ENCODE measurements at places on chromosomes 2 and 18.
A peak's percentile ranks its signal among the peaks of the same experiment; 100 is the strongest.

DNA sequence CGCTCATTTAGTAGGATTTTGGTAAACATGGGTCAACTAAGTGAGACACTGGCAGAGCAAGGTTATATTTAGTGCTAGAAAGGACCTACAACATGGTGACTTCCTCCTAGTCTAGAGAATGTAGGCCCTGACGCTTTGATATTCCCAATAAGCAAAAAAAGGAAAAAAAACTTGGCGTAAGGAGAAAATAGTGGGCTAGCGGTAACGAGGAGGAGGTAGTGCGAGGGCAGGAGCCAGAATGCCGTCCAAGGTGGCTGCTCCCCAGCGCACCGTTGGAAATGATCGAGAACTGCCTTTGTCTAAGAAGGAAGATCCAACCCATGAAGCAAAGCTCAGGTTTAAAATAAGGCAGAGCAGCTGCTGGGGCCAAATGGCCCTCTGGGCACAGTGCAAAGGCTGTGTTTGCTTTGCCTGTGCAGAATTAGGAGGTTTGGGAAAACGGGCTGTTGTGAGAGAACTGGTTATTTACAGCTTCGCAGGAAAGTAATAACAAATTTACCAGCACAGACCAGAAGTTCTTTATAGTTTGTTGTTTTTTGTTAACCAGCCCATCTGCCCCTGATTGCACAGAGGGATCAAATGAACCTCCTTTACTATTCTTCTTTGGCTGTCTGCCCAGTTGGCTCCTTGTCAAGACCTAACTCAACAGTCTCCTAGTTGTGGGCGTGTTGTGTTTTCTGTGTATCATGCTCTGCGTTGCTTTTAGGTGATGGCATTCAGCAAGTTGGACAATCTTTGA, 86.6 kb downstream of the ITGB1BP1 start:
- peak; percentile 13 for DNase-seq

DNA sequence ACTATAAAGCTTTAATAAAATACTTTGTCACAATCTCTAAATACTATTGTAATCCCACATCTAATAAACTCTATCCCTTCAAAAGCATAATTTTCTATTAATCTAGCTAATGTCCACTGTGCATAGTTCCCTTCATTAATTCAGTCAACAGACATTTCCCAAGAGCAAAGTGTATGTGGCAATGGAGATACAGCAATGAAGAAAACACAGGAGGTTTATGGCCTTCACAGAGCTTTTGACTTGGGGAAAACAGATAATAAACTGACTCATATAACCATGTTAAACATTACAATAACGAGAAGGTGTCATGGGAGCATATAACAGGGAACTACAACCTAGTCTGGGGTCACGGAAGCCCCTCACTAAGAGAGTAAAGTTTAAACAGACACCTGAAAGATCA, 86.3 kb downstream of the SPIRE1 start:
- no peak for DNase-seq

- DNase-seq, result no peak
Measured at GRCh38 chr18:48949606-48950535, 894 bp downstream of the SMAD7 start.

DNA sequence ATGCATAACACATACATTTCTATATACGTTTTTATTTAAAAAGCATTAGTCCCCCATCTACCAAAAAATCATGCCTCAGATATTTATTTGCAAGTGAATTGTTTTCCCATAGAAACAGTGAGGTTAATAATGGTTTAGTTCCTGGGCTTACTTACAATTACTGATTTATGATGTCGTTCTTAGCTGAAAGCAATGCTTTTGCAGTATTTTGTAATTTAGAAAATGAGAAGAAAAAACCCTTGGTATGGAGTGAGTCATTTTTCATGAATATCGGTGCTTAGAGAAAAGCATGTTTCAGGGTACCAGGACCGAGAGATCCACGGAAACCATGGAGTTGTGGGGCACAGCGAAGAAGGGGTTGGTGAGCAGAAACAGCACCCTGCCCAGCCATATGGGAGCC, 12.0 kb upstream of the CDK15 start:
- no peak for DNase-seq

DNA sequence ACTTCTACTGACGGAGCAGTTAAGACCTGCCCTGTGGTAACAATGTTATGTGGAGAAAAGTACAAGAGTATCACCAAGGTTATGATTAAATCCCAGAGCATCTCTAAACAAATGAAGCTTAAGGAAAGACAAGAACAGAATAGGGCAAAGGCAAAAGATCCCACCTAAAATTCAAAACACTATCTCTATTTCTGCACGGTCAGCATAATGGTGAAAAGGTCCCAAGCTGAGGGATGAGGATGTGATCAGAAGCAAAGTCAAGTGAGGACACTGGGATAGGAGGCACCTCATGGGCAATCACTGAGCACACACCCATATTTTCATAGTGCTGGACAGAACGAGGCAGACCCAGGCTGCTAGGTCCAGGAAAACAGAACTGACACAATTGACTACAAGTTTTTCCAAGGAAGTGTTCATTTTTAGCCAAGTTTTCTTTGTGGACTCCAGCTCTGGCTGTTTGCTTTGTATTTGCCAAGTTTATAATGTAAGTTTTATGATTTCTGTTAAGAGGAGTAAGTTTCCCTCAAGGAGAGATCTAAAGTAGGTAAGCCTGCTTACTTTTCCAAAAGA, 77.8 kb downstream of the NCKAP5 start:
- DNase-seq, result no peak

- DNase-seq, result no peak
Measured at GRCh38 chr18:48835119-48835518, 115.6 kb downstream of the SMAD7 start.

- no peak for DNase-seq
Measured at GRCh38 chr2:85735691-85736090, 18.1 kb upstream of the ATOH8 start.

DNA sequence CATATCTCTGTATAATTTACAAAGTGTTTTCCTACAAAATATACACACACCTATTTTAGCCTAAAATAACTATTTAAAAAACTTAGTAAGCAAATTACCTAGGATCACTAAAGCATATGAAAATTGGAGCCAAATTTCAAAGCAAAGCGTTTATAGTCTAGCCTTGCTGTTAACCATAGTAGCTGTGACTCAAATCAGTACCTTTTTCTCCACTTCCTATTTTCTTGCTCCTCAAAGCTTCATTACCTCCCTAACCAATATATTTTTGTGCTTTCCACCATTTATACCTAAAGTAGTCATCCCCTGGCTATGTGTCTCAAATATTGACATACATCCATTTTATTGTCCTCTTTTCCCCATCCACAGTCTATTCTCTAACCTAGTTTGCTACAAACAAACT, 73.1 kb downstream of the ERBB4 start:
- DNase-seq, result no peak

DNA sequence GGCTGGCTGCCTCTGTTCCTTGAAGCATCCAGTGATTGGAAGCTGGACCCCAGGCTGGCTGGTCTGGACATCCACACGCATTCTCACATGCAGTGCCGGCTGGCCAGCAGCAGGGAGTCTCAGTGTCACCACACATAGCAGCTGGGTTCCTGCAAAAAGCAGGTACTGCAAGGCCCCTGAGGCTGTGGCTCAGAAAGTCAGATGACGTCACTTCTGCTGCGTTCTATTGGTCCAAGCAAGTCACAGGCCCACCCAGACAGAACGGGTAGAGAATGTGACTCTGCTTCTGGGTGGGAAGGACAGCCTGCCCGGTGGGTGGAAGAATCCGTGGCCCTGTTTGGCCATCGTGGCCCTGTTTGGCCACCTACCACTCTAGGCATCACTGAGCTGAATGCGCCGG, 51.3 kb upstream of the SPP2 start:
- DNase-seq, result no peak

- no peak for DNase-seq
Measured at GRCh38 chr2:234797566-234798250, 154.1 kb upstream of the SH3BP4 start.

DNA sequence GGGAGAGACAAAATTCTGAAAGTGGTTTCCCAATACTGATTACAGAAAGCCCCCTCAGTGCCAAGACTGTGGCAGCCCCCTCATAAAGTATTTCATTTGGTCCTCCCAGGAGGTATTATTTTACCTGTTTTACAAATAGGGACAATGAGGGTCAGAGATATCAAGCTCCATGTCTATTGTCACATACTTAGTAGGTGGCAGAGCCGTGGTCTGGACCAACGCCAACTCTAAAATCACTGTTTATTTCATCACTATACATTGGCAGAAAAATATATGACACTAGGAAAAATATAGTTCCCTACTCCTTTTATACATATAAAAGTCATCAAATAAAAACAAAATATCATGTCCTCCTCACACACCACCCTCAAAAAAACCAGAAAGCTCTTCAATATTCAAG, 68.6 kb downstream of the DHRS9 start:
- DNase-seq, result no peak

DNA sequence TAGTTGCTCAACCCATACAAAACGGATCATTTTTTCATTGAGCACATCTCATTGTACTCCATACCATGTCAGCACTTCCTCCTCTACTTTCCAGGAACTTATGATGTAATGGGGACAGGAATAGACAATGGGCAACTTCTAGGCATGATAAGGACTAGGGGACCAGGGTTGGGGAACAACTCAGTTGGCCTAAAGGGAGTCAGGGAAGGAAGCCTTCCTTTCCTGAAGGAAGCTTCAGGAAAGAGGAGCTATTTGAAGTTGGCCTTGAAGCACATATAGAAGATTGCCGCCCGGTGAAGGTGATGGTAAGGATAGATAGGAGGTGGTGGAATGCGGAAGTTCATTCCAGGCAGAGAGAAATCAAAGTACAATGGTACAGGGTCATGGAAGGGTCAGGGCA, 283.9 kb downstream of the SLC8A1 start:
- no peak for DNase-seq

DNA sequence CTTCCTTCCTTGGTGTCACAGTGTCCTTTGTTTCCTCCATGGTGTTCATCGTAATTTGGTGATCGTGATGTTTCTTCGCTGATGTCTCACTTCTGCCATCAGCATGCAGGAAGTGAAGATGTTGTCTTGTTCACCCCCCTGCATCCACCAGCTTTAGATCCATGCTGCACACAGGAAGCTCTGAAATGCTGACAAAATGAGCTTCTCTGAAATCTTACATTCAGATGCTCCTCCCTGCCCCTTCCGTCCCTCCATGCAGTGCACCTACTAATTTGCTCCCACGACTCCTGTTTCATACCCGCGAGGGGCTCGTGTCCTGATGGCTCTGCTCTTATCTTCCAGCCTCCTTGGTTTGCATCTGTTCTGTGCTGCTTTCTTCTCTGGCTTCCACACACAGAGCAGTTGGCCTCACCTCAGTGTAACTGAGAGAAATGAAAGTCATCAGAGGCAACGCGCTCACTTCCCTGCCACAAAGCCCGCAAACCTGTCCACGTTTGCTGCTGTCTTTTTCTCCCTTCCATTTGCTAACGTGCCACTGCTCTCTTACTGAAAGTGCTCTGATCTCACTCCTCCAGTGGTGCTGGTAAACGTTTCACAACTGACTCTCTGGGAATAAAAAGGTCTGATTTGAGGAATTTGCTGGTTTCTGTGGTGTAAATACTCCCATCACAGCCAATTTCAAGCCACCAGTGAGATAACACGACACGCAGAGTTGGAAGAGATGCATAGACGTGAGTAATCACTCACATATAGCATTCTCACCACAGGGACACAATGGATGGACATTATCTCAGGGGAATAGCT, 41.0 kb upstream of the MGAT4A start:
- DNase-seq, result peak; percentile 47

- no peak for DNase-seq
Measured at GRCh38 chr2:143629340-143629739, 500.1 kb downstream of the ARHGAP15 start.

DNA sequence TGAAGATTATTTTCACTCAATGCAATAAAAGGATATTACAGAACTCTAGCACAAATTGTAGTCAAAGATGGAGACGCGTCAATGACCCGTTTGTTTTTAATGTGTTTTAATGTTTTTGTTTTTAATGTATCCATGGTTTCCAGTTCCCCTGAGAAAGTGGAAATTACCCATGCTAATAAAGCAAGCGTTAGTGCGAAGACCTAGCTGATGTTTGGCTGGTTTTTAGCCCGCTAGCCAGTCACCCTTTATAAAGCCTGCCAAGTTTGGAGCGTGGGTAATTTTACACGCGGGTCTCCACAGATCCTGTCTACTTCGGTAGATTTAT, 430 bp upstream of the CHMP1B start:
- DNase-seq, result no peak

DNA sequence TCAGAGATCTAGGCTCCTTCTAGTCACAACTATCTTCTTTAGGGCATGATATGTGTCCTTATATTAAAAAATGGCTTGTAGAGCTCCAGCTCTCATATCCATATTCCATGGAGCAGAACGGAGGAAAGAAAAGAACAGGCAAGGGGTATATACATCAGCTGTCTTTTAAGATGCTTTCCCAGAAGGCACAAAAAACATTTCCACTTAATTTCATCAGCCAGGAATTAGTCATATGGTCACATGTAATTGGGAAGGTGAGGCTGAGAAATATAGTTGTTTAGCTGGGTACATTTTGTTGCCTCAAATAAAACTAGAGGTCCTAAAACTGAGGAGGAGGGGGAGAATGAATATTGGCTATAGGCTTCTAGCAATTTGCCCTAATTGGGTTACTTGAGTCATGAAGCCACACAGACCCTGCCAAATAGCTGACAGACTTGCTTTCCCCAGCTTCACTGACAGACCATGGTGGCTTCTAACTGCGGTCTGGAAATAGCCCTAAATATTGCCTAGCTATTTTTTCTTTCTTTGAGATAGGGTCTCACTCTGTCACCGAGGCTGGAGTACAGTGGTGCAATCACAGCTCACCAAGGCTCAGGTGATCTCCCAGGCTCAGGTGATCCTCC, 20.0 kb downstream of the MAIP1 start:
- no peak for DNase-seq

GRCh38 chr2:54667726-54668650, 55.5 kb upstream of the EML6 start:
- DNase-seq, result no peak

GRCh38 chr2:74148457-74149246, 940 bp upstream of the BOLA3 start:
- no peak for DNase-seq

DNA sequence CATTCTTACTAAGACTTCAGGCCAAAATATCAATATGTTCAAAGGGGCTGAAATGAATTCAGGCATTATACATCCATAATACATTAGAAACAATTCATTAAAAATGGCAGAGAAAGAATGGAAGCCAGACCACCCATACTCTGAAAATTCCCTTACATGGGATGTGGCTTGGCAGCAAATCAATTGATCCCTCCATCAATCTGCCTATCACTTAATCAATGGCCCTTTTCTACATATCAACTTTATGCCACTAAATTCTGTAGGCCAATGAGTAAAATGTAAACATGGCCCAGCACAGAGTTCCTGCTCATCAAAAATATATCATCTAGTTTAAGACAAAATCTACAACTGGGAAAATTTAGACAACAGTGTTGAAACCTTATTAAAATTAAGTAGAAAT, 41.8 kb upstream of the SLC14A2 start:
- no peak for DNase-seq

DNA sequence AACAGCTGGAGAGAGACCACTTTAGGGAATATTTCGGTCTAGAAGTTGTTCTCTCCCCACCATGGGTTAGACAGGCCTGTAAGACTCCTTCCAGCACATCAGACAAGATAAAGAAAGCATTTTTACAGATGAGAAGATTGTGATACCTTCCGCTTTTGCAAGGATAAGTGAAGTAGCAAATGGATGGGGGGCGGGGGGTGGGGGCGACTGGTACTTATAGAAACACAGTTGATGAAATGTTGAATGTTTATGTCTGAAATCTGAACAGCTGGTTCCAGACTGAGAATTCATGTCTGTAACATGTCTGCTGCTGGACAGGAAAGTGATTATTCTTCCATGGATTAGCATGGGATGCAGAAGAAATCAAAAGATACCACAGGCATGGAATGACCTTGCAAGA, 90.5 kb upstream of the FN1 start:
- DNase-seq, result no peak

Measured in T-helper 2 cell (primary cell).